ENCODE measurements at places on chromosomes 2 and 18. TPM values are rescaled to one million over a fixed set of nuclear protein-coding genes. Genes with fewer than 3 reads are reported as not detected.

- no peak for DNase-seq
Observed at GRCh38 chr2:2095360-2096093, 235.5 kb downstream of the MYT1L start.

- DNase-seq = no peak
Observed at GRCh38 chr18:61589724-61590065, 256.5 kb downstream of the CDH20 start.

OSBPL6 gene
- 3.3 TPM for total RNA-seq

DNA sequence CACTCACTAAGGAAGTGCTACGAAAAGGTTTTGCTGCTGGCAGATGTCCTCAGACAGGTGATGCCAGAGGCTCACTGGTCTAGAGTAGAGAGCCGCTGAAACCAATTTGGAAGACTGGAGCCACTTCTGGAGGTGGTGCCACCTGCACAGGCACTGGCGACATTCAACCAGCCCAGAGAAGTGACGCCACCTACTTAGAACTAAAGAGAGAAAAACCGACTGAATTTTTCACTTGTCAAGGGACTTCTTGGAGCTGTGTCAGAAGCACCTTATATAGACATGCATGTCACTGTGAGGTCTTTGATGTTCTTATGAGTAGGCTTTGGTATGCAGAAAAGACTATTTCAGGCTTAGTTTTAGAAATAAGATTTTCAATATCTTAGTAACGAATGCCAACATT, 71.4 kb downstream of the BOD1L2 start:
- DNase-seq = no peak

ACMSD gene
- total RNA-seq = not detected

- no peak for DNase-seq
Observed at GRCh38 chr2:176072951-176073904, 10.5 kb downstream of the EVX2 start.

LIPG gene
- total RNA-seq = 0.19 TPM

PSMA8 gene
- total RNA-seq = 0.48 TPM

EVA1A gene
- 0.97 TPM for total RNA-seq

CFC1 gene
- not detected for total RNA-seq

DNA sequence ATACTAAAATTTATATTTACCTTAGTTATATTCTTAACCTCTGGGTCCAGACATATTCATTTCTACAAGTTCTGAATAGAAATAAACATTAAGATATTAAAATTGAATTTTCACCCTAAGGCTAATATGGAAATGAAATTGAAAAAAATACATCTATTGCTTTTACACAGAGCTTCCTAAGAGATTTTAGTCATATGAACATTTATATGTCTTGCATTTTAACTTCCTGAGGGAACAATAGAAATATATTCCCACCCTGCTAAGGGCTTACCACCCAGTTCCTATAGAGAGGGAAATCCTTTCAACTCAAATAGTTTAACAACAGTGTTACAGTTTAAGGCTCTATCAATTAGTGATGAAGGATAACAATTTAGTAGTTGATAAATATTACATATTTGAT, 60.5 kb downstream of the SOCS6 start:
- no peak for DNase-seq

ZNF385B gene
- 0.46 TPM for total RNA-seq

FTCDNL1 gene
- 3.3 TPM for total RNA-seq

TWIST2 gene
- total RNA-seq = 1.9 TPM

- no peak for DNase-seq
Observed at GRCh38 chr18:58934356-58934755, 69.7 kb downstream of the ZNF532 start.

DNA sequence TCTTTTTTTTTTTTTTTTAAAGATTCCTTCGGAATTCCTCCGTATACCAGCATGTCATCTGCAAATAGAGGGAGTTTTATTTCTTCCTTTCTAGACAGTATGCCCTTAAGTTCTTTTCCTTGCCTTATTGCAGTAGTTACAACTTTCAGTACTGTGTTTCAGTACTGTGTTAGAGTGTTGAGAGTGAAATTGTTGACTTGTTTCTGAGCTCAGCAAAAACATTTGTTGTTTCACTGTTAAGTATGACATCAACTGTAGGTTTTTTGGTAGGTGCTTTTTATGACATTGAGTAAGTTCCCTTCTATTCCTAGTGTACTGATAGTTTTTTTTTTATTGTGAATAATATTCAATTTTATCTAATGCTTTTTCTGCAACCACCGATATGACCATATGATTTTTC, 43.9 kb downstream of the ACVR2A start:
- no peak for DNase-seq

DNA sequence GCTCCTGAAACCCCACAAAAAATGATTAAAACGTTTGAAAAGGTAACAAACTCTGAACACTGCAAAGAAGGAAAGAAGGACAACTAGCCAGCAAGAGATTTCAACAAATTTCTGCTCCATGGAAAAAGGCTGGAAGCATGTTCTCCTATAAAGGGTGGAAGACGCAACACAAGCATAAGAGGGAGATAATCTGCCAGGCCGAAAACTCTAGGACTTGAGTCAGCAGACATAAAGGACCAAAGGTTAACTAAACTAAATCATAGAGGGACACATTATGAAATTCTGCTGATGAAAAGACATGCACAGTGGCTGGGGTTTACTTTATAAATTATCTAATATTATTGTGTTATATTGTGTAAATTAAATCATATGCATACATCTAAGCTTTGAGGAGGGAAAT, 6.8 kb downstream of the NPHP1 start:
- DNase-seq = no peak

GRCh38 chr2:108565778-108566375, 31.6 kb downstream of the LIMS1 start:
- DNase-seq = no peak

DNA sequence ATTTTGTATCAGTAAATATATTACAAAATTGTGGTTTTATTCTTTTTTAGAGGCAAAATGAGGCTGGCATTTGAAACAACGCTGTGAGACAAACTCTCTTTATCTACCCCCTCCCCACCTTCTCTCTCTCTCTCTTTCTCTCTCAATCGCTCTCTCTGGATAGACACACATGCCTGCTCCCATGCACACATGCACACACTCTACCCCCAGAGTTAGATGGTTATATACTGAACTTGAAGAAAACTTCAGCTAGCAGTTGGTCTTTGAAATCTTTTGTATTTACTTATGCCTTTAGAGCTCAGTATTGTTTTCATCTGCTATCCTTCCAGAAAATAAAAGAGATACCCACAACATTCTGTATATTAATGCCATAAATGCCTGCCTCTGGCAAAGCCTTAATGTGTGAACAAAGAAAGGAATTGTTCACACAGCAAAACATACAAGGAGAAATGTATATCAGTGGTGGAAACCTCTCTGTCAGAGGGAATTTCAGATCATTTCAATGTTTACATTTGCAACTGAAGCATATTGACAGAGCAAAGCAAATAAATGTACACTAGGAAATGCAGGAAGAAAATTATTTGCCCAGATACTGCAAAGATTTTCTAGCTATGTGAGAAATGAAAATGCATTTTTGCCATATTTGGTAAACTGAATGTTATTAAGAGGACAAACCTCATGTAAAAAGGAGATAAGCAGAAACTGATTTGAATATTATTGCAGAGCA, 217.0 kb upstream of the UBE2E3 start:
- no peak for DNase-seq

- no peak for DNase-seq
Observed at GRCh38 chr2:136284226-136285119, 166.5 kb upstream of the CXCR4 start.

GRCh38 chr2:3597567-3597966, 2.7 kb downstream of the COLEC11 start:
- DNase-seq = no peak

DNA sequence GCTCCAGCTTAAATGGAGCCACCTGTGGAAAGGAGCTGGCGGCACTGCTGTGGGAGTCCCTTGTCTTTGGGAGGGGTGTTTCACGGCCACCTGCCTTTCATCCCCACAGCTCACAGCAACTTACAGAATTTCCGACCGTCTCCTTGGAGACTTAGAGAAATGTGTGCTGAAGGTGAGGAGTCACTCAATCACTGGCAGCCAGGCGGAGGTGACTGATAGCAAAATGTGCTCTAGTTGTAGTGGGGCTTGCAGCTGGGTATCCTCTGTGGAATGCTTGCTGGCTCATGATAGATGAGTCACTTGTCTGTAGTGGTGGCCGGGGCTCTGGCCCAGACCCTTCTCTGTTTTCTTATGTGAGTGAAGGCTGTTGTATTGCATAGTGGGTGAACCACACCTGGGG, 110.7 kb downstream of the SH3RF3 start:
- DNase-seq = no peak

GRCh38 chr18:31603315-31603714, 11.6 kb downstream of the TTR start:
- DNase-seq = no peak

KIF1A gene
- 0.65 TPM for total RNA-seq

UGT1A9 gene
- not detected for total RNA-seq

ERICH2 gene
- 0.94 TPM for total RNA-seq

- no peak for DNase-seq
Observed at GRCh38 chr2:161417438-161418274, 1.6 kb downstream of the TBR1 start.

DNA sequence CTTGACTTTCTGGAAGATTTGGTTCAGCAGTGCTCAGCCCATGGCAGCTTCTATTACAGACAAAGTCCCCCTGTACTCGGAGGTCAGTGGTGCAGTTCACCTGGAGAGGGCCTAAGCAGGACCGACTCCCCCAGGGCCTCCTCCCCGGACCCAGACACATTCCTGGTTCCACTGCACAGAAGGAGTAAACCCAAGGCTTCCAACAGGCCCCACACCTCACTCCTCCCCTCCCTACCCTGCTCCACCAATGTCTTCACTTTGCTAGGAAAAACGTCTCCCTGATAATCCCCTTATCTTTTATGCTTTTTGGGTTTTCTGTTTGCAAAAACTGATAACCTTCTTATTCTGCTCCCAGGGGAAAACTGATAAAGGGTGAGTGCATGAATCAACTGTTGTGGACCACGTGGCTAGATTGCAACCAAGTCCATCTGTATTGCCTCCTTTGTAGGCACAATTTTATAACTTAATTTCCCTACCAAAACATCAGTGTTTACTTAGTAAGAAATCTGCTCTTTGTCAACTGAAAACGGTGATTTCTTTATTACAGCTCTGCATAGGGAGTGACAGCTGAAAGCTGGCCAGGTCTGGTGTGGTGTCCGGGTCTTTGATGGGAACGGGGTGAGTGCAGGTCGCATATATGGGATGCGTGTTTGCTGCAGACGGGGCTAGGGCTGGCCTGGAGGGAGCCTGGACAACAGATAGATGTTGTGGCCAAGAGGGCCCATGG, 202.5 kb downstream of the GLI2 start:
- no peak for DNase-seq

All from Right ventricle myocardium superior (tissue), 1 donor.